Inflammatory macrophage treated with lipopolysaccharide for 1 hour (primary cell): ENCODE measurements at places on chromosomes 16 and 17.

- DNase-seq, result no peak
These were observed 103.2 kb upstream of the SDK2 start for GRCh38 chr17:73747221-73748002.

DNA sequence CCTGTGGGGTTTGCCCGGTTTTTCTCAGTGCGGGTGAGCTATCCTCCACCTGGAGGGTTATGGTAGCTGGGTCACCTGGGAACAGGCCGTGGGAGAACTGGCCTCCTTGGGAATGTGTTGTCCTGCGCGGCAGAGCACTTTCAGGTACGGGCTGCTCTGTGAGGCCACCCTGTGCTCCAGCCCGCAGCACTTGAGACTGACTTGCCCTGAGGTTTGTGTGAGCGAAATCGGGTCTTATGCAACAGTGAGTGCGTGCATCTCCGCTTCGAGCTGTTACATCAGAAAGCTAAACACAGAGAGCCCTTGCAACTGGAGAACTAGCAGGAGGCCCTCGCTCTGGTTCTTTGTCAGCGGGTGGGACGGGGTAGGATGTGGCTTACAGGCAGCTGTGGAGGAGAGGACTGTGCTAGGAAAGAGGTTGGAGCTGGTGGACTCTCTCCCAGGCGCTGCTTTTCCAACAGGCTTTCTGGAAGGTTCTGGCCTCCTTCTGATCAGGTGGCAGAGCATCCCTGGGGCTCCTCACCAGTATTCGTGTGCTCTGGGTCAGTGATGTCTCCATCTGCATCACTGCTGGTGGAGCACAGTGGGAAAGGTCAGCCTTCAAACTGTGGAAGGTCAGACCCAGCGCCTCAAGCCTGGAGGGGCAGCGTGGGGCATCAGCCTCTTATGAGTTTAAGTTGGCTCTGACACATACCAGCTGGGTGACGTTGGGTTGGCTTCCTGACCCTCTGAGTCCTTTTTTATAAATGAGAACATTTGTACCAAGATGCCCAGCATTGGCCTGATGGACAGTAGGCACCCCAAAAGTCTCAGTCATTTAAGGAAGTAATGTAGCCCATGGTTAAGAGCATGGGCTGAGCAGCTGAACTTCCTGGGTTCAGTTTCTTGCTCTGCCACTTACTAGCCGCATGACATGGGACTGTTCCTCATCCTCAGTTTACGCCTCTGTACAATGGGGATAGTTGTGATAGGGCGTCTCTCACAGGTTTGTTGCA is 76.3 kb downstream of the KSR1 start:
- DNase-seq, result peak; percentile 85

GRCh38 chr17:64534187-64534586 is 27.4 kb downstream of the CEP95 start:
- DNase-seq, result no peak

- DNase-seq, result no peak
These were observed 59.4 kb downstream of the TEX2 start for GRCh38 chr17:64203630-64204029.

DNA sequence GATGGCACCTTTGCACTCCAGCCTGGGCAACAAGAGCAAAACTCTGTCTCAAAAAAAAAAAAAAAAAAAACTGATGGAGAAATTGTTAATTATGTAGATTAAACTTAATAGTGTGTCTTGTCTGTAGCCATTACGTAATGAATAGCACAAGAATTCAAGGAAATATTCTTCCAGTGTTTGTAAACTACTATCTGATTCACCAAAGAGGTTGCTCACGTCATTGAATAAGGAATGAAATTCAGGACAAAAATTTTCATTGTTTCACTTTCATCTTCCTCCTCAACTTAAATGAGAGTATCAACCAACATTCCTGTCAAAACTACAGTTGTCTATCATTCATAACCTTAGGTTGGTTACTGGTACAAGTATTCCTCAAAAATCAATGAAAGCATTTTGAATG is 30.7 kb upstream of the MYO18A start:
- DNase-seq, result peak; percentile 71

DNA sequence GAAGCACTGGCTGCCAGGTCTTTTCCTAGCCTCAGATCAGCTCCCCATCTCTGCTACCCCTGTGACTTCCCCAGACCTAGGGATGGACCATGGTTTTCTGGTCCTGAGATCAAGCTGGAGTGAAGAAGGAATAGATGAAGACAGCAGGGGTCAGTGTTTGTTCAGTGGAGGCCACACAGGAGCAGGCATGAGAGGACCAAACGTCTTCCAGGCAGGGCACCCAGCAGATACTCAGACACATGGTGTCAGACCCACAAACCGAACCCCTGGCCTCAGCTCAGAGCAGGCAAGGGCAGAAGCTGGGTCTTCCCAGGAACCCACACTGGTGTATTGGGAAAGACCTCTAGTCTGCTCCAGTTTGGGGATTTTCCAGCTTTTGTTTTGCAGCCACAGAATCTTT is 189.7 kb downstream of the IRX5 start:
- no peak for DNase-seq

- no peak for DNase-seq
These were observed 37.1 kb upstream of the TEKT1 start for GRCh38 chr17:6868582-6868981.

DNA sequence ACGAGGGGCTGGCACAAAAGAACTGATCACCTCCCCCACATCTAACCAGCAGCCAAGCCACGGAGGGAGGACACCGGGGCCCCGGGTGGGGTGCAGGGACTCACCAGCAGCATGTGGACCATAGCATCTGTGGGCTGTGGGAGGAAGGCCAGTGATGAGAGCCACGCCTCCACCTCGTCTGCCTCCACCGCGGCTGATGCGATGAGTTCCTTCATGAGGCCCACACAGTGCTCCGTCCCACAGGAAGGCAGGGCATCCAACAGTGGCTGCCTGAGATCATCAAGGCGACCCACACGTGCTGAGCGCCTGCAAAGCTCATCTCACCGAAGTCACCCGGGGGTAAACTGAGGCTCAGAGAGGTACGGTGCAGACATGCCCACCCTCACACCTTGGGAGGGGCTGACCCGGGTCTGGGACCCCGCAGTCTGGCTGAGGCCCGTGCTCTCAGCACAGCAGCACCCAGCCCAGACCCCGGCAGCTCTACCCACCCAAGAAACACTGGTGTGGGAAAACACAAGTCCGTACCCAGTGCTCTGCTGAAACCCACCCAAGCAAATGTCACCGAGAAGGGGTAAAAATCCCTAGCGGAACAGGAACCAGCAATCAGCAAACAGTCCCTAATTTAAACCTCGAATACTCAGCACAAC is 85.9 kb downstream of the LITAF start:
- peak; percentile 31 for DNase-seq

- DNase-seq, result peak; percentile 41
These were observed 485 bp downstream of the DYNLL2 start for GRCh38 chr17:58083491-58084316.

DNA sequence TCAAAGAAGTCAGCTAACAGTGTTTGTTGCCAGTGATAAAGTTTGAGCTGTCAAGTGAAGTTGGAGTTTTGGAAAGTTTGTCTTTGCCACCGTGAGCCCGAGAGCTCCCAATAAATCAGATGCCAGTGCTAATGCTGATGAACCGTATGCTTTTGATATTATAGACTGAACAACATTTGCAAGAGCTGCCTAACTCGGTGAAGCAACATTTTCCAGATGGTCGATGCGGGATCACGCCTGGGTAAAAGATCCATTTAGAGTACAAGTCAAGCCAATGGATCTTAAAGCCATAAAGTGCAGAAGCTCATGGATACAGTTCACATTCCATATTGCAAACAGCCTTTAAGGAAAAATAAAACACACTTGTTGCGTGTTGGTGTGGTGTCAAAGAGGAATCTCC is 9.6 kb downstream of the BANP start:
- no peak for DNase-seq

DNA sequence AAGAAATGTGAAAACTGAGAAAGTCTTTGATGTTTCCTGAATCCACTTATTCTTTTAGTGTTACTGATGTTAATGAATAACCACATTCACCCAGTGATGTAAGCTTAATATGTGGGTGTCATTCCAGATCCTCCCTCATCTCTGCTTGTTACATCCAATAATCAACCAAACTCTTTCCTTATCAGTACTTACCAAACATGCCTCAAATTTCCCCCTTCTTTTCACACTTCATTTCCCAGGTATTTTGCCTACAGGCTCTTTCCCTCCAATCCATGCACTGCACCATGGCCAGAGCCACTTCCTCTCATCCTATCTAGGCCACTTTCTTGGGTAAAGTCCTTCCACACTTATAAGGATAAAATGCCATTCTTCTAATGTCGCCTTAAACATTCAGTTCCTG is 451.5 kb downstream of the NPIPA7 start:
- DNase-seq, result no peak
